ENCODE measurements at places on chromosomes 7 and 10.
A peak's percentile ranks its signal among the peaks of the same experiment; 100 is the strongest.

DNA sequence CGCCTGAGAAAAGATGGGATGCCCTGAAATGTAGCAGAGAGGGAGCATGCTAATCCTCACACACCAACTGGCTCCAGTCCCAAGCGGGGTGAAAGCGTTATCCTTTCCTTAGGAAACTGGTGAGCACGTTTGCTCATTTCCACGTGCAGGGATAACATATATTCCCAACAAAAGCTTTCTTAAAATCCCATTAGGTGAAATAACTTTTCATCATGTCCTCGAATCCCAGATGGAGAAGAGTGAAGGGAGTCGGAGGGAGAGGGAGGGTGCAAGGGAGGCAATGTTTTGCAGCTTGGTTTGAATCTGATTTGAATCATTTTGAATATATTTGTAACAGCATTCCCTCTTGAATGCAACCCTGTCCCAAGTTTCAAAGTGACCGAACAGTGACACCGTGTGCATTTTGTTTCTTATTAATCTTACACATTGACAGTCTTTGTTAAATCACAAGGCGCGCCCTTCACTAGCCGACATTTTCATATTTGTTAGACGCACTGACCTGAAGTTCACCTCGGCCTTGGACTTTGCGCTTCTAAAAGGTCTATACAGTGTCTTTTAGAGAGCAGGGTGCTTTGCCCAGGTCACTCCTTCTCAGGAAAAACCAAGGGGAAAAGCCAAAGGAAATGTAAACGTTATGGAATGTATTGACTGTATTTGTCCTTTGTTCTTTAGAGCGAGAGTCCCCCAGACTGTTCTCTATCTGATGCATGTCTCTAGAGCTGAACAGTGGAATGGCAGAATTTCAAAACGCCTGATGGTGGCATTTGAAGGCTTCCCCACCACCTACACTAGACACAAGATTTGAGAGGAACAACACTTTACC is 3.1 kb upstream of the HOXA4 start:
- no peak for DNase-seq

- DNase-seq, result no peak
Measured at GRCh38 chr10:70328018-70328417, 44.2 kb upstream of the NPFFR1 start.

DNA sequence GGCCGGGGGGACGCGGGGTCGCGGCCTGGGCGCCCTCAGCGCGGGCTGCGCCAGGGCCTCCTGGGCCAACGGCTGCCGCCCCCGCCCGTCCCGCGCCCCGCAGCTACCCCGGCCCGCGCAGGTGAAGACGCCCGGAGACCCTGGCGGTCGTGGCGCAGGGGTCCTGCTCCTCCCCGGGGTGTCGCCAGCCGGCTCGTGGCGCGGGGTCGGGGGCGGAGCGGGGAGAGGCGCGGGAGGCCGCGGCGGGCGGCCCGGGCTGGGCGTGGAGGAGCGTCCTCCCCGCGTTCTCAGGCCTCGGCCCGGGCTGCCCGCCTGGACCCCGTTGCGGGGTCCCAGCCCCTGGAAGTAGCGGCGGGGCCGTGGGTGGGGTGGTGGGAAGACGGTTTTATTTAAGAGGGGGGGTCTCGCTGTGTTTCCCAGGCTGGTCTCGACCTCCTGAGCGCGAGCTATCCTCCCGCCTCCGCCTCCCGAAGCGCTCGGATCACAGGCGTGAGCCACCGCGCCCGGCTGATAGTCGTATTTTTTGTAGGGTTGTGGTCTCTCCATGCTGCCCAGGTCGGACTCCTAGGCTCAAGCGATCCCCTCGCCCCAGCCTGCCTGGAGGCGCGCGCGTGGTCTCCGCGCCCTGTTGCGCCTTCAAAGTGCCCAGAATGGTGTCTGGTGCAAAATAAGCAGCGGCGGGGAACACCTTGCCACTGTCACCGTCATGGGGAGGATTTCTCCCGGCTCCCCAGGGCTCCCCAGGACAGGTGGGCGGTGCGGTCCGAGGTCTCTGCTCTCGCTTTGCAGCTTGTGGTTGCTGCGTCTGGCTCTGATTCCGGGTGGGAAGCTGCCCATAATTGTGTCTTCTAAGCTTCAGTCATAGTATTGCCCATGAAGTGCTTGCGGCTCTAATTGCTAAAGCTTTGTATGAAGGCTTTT is 15.3 kb upstream of the SUN1 start:
- no peak for DNase-seq

GRCh38 chr10:123797813-123798212 is 93.8 kb downstream of the CPXM2 start:
- no peak for DNase-seq

DNA sequence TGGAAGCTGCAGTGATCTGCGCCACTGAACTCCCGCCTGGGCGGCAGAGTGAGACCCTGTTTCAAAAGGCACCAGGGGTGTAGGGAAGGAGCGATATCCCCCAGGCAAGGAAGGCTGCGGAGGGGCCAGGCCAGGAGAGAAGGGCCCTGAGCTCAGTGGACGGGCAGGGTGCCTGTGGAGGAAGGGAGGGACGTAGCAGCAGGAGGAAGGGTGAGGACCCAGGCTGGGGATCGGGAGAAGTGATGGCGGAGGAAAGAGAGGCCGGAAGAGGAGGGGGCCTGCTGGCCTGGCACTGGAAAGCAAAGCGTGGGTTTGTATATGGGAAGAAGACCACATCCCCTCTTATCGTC is 45.6 kb downstream of the ALOX5 start:
- DNase-seq, result no peak

DNA sequence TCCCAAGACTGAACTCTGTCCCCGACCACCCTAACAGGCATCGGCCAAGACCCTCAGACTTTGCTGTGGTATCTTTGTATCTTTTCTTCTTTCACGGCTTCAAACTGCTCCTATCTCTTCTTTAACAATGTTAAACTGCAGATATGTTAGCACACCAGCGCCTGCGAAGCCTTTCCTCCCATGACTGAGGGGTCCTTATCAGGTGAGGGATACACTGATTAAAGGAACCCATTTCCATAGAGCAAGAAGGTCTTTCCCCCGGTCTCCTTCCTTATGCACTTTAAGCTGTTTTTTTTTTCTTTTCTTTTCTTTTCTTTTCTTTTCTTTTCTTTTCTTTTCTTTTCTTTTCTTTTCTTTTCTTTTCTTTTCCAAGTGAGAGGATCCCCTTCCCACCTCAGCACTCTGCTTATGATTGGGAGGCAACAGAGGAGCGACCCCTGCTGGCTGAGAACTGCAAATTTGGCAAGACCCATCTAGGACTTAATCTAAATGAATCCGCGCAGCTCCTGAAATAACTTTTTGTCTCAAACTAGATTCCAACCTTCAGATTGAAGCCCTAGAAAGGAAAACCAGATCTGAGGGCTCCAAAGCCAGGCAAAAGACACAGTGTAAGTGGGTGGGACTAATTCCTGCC is 109.9 kb downstream of the ITGB8 start:
- peak; percentile 15 for DNase-seq
